ENCODE measurements at places on chromosomes 2 and 18.

DNA sequence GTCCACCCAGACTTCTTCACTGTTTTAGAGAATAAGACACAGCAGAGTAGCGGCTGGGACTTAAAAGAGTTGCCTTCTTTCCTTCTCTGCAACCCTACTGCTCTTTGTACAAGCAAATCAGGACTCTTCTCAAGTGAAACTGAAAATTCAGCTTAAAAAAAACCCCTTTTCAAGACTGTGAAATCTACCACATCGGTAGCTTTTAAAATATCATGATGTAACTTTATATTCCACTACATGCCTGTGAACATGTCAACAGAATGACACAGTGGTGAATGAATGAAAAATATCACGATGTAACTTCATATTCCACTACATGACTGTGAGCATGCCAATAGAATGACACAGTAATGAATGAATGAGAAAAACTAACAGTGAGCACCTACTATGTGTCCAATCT is 53.4 kb downstream of the TCF4 start:
- DNase-seq = no peak

- no peak for DNase-seq
Observed at GRCh38 chr2:25336383-25336841, 5.3 kb downstream of the DNMT3A start.

GRCh38 chr2:144469798-144470197 is 50.1 kb downstream of the ZEB2 start:
- DNase-seq = no peak

GRCh38 chr2:30541680-30542079 is 94.6 kb downstream of the LCLAT1 start:
- DNase-seq = no peak

- no peak for DNase-seq
Observed at GRCh38 chr2:167844714-167845530, 402.5 kb downstream of the STK39 start.

- DNase-seq = no peak
Observed at GRCh38 chr18:74652392-74652988, 54.8 kb downstream of the ZNF407 start.

DNA sequence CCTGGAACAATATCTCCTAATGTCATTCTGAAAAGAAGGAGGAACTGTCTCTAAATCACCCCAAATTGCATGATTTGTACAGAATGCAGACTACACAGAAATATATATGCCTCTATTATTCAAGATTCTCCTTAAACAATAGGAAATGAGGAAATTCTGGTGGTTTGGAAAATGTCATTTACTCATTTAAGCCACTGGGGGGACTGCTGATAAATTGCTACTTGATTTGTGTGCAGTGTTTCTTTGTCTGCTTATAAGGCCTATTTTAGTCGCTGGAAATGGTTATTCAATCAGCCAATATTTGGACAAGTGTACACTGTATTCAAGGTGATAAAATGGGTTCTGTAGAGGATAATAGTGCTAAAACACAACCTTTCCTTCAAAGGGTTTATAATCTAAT is 801.9 kb upstream of the CELF4 start:
- DNase-seq = no peak

DNA sequence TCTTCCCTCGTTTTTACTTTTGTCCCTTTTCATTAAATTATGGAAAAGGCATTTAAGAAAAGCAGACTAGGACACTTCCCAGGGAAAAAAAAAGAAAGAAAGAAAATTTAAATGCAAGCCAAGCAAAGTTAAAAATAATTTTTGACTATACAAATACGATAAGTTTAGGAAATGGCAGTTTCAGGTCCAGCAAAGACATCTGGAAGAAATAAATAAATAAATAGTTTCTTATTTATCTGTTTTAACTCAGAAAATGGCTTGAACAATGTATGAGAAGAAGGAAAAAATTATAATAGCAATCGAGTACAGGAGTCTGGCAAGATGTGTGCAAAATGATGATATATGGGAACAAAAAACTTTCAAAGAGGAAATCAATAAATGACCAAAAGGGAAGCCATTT is 114.6 kb upstream of the NCKAP5 start:
- no peak for DNase-seq

GRCh38 chr2:228079194-228079593 is 102.3 kb downstream of the SPHKAP start:
- no peak for DNase-seq

DNA sequence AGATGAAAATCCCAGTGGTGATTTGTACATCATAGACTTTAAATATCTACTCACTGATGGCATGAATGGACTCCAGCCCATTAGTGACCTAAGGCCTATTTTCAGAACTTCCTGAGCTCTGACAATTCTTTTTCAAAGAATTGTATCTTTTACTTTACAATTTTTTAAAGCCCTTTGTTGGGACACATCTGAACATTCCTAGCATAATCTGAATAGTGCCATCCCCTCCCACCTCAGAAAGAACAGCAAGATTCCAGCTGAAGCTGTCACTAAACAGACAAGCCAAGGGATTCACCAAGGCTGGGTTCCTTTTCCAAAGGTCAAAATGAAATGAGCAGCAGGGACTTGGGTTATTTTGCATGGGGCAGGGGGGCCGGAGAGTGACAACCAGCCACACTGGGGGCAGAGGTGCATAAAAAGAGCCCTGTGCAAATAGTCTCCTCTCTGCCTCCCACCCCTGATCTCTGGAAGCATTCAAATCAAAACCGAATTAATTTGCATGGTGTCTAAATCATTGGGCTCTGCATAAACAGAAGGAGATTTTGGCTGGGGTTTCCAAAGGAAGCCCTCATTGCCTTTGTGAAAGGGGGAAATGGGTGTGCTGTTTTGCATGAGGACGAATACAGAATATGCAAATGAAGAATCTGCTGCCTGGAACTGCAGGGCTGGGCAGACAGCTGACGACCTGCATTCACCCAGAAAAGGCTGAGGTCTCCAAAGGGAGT is 17.2 kb downstream of the EPHA4 start:
- no peak for DNase-seq

GRCh38 chr2:204031056-204031455 is 94.5 kb downstream of the ICOS start:
- no peak for DNase-seq

DNA sequence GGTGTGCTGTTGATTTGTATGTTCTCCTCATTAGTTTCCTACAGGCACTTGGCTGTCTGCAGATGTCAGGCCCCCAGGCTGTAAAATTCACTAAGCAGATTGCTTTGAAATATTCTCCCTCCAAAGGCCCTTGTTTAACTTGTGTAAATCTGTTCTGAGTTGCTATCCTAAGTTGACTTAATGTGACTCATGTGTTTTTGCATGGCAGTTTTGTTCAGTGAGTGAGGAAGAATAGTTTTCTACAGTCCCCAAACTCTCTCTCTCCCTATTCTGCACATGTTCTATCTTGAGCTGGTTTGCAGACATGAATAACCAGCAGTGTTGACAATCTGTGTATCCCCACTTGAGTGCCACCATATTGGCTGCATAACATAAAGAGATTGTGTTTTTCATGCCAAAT is 1005.4 kb upstream of the DDX18 start:
- DNase-seq = no peak

- DNase-seq = no peak
Observed at GRCh38 chr2:164754157-164755093, 87.2 kb downstream of the COBLL1 start.

GRCh38 chr2:228541789-228542188 is 360.3 kb upstream of the SPHKAP start:
- DNase-seq = no peak

DNA sequence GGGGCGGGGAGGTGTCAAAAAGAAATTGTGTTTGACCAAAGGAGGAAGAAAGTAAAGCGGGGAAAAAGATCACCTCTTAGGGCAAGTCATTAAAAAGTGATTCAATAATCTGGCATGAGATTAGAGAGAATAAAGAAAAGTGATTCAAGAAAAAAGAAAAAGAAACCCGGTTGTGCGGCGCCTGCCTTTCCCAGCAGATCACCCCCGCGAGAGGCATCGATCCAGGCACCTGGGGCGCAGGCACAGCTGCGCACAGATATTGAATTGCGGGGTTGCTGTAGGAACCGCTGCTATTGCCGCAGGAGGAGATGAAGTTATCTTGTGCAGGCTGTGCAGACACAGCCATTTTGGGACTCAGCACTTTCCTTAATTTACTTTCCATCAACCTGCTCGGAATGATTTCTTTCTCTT is 71.2 kb downstream of the PLB1 start:
- no peak for DNase-seq

DNA sequence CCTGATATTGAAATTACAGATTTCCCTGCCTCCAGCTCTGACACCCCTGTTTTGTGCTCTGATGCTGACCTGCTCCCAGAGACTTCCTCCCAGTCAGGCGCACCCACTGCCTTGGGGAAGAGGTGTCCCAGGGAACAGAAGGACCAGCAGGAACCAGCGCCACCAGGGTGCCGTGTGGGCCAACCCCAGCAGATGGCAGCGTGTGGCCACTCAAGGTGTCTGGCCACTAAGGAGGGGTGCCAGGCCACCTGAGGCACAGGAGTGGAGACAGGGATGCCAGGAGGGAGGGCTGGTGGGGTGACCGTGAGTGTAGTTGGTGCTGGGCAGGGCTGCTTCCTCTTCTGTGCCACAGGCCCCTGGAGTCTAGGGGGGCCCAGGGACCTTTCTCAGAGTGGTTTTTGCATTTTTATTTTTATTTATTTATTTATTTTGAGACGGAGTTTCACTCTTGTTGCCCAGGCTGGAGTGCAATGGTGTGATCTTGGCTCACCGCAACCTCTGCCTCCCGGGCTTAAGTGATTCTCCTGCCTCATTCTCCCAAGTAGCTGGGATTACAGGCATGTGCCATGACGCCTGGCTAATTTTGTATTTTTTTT is 56.0 kb downstream of the TEX44 start:
- no peak for DNase-seq

DNA sequence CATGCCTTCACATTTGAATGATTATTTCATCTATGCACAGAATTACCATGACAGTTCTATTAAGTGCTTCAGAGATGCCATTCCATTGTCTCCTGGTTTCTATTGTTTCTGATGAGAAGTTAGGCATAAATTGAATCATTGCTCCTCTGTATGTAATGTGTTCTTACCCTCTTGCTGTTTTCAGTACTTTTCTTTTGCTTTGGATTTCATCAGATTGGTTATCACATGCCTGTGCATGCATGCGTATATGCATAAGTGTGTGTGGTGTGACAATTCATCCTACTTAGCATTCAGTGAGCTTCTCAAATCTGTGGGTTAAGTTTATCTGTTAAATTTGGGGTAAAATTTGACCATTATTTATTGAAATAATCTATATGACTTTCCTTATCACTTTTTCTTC is 263.3 kb upstream of the RND3 start:
- DNase-seq = no peak

DNA sequence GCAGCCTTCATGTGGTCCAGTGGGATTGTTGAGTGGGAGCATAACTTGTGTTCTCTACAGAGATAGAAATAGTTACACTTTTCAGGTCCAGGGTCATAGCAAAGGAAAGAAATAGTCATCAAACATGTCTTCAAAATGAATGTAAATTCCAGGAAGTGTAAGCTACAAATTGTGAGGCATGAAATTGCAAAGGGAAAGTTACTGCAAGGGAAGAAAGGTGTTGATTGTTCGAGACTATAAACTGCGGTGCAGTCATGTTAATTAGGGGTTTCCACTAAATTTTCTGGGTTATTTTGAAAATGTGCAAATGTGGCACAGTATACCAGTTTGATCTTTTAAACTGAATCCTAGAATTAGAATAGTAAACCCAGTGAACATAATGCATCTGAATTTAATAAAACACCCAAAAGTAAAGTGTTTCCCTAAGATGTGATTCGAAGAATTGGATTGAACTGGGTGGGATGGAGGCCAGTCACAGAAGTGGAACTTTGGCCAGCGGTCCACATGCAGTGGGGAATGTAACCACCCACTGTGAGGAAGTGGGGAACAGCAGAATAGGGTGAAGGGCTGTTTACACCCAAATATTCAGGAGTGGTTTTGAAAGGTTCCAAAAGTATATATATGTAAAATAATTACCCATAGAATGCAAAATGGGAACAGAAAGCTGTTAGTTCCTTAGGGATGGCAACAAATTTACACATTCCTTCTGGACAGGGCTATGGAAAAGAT is 126.5 kb upstream of the CCDC68 start:
- no peak for DNase-seq

DNA sequence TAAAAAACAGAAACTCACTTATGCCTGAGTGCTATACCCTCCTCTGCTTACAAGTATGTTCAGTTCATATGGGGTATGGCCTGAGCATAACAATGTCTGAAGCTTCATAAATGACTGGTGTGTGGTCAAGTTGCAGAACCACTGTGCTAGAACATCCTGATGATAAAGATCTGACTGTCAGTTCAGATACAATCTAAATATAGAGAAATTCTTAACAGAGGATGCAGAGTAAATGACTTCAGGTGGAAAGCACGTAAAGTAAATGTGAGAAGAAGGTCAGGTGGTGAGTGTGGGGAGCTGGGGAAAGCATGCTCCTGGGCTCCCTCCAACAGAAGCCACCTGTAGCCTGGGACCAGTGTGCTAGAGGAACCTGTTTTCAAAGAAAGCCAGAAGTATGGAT is 926.2 kb downstream of the TSN start:
- DNase-seq = no peak

DNA sequence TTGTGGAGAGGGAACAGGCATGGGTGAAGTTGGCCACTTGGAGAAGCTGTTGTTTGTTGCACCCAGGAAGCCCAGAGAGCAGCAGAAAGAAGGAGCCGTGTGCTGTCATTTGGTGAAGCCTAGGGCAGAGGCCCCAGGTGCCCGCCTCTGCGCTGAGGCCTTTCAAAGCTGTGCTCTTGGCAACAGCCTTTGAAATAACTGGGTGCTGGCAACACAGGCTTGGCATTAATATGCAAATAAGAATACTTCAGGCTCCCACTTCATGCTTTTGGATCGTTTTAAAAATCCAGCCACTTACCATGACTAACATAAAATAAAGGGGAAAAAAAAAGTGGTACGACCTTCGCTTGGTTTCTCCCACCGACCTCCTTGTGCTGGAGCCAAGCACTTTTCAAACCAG is 41.1 kb downstream of the DHRS9 start:
- DNase-seq = no peak

GRCh38 chr2:231512222-231512621 is 18.0 kb downstream of the NMUR1 start:
- DNase-seq = no peak

DNA sequence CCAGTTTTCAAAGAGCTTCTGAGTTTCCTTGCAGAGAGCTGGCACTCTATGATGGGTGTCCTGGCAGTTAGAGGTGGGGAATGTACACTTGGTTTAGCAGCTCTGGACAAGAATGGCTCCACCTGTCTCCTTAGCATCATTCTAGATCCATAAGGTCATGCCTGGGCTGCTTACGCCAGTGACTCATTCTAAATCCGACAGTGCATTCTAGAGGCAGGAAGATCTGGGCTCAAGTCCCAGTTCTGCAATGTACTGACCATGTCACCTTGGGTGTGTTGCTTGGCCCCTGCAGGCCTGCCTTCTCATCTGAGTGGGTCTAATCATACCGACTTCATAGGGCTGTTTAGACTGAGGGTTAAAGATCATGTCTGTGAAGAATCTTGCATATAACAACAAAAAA is 46.5 kb downstream of the PTGR3 start:
- DNase-seq = no peak

- no peak for DNase-seq
Observed at GRCh38 chr2:206045251-206045650, 40.7 kb downstream of the INO80D start.
